Tongue (tissue), 3 donors: ENCODE measurements at places on chromosomes 12 and 14. TPM values are rescaled to one million over a fixed set of nuclear protein-coding genes. Genes with fewer than 3 reads are reported as not detected.

Gene CCDC38
- total RNA-seq = not detected

Gene SAMD15
- 0.51 TPM for total RNA-seq

Gene AJUBA
- total RNA-seq = 47.2 TPM

Gene DACT1
- total RNA-seq = 21.2 TPM

Gene RNASE7
- 1.2 TPM for total RNA-seq
